ENCODE measurements at places on chromosomes 5 and 9.

DNA sequence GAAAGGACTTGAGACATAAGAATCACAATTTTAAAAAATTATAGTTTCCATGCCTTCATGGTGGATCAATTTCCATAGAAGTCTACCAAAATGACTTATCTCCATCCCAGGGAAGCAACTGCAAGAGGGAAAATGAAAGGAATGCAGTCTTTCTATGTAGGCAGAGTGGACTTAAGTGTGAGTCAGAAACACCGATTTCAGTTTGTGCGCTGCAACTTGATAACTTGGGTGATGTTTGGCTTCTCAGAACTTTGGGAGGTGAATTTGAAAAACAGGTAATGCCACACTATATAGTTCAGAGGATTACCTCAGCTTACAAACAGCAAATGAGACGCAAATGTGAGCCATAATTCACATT, 708 bp upstream of the CSNK1G3 start:
- no peak for DNase-seq

DNA sequence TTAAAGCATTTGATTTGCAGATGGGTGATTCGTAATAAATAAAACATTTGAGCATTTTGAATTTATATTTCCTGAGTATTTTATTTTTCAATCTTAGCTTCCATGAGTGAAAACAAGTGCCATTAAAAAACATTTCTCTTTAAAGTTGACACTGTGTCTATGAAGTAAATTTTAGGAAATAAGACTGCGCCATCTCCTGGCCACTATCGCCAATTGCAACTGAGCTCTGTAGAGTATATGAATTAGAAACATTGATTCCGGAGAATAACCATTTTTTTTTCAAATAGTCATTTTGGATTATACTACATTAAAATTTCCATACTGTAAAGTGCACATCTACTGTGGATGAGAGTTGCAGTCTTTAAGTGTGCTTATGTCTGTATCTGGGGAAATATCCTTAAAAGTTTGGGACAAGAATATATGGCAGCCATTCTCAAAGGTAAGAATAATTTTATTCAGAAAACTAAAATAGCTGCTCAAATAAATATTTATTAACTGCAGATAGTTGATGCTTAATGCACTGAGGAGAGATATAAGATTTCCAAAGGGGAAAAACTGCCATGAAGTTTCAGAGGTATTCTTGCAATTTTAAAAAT, 5.9 kb downstream of the DMRTA1 start:
- DNase-seq = peak; percentile 25

- no peak for DNase-seq
Measured at GRCh38 chr9:112892981-112893380, 2.3 kb upstream of the SLC46A2 start.

DNA sequence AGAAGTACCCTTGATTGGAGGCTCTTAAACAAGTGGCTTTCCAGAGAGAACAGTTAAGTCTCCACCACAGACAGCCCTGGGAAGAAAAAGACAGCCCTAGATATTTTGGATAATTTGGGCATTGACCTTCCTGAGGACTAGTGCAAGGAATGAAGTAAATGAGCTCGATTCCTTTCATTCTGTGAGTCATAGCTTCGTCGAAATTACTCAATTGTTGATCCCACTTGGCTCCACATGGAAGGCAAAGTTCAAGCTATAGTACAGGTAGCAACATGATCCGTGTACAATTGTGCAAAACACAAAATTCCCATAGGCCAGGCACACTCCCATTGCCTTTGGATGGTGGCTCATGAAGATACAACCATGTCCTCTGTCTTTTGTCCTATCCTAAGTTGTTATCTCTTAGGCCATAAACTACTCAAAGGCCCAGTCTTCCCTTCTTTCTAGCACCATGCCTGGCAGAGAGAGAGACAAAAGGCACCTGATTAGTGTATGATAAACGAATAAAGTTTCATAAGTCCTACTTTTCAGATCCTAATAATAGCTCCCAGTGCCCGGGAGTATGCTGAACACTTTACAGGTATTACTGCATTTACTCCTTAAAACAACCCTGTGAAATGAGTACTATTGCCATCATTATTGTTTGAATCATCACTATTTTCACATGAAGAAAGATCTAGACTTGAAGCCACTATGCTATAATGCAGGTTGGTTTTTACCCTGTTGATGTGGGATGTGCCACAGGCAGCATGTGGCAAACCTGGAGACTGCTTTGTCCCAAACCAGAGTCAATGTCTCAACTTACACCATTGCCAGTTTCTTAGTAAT, 116.7 kb upstream of the RANBP3L start:
- DNase-seq = no peak

- no peak for DNase-seq
Measured at GRCh38 chr9:83183621-83184020, 120.7 kb upstream of the RASEF start.

GRCh38 chr5:6837519-6838110, 124.4 kb downstream of the TENT4A start:
- DNase-seq = no peak

DNA sequence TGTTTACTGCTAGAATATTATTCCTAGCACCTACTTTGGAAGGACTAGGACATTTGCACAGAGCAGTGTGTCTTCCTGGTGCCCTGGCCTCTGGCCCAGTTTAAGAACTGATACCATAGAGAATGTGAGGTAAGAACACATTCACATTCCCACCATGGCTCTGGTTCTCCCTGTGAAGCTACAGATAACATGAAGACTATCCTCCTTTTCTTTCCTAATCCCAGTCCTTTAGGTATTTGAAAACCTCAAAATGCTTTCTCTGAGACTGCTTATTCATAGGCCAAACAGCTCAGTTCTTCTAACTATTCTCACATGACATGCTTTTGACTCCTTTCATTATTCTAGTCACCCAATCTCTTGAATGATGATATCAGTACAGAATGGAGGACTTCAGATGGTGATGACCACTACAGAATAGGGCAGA, 11.9 kb downstream of the FAM219A start:
- DNase-seq = no peak

- DNase-seq = peak; percentile 10
Measured at GRCh38 chr5:15013654-15014463, 142.3 kb upstream of the ANKH start.

DNA sequence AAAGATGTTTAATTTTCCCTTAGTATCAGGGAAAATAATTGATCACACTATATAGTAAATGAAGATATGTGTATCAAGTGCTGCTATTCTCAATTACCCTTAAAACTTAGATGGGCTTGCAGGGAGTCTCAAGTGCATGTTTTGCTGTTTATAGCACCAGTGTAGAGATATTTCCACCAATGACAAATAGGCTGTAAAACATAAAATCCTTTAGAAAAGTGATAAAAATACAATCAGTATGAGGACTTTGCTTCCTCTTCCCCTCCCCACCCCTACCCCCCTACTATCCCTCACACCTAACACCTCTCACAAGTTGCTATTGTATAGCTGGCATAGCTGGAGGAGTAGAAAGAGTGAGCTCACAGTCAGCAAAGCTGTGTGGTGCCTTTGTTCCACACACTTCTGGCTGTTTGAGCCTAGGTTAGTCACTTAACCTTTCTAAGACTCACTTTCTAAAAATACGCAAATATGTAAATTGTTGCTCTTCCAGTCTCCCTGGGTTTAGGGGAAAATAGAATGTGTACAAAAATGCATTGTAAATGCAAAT, 93.1 kb downstream of the PDE4D start:
- no peak for DNase-seq

- no peak for DNase-seq
Measured at GRCh38 chr5:163165277-163165676, 272.1 kb upstream of the CCNG1 start.

GRCh38 chr9:87147839-87148238, 200.5 kb upstream of the GAS1 start:
- no peak for DNase-seq

DNA sequence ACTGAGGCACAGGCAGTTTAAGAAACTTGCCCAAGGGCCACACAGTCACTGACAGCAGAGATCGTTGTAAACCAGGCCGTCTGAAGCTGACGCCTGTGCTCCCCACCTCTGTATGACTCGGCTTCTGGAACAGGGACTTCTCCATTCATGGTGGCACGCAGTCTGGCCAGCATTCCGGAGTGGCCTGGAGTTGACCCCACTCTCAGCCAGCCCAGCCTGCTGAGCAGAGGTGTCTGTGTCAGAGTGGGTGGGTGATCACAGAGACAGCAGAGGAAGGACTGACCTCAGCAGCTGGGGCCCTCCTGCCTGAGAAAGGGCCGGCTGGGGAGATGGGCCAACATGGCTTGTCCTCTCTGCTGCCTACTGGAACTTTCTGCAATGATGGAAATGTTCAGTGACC, 12.6 kb downstream of the LRSAM1 start:
- no peak for DNase-seq

GRCh38 chr9:110869931-110870330, 168.3 kb downstream of the LPAR1 start:
- no peak for DNase-seq

- DNase-seq = no peak
Measured at GRCh38 chr9:97315550-97315949, 8.1 kb downstream of the CCDC180 start.

- DNase-seq = no peak
Measured at GRCh38 chr9:69396759-69397158, 71.7 kb downstream of the ENTREP1 start.

DNA sequence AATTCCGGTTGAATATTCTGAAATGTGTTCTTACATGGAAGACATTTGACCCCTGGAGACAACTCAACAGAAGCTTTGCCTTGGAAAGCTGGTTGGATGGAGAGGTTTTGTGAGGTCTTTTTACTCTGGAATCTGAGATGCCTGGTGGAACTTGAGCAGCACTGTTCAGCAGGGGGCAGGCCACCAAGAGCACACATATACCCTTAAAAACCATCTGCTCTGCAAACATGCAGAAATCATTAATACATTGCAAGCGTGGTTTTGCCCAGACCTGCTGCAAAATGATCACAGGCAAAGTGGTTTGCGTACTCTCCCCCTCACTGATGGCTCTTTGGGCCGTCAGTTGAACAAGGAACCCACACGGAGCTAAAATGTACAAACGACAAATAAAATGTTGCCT, 32.8 kb upstream of the DAP start:
- DNase-seq = no peak

- DNase-seq = no peak
Measured at GRCh38 chr5:115772731-115773475, 43.6 kb downstream of the CDO1 start.

GRCh38 chr9:125556046-125556721, 150.8 kb downstream of the MAPKAP1 start:
- no peak for DNase-seq

- no peak for DNase-seq
Measured at GRCh38 chr5:144206141-144206540, 35.5 kb downstream of the KCTD16 start.

GRCh38 chr9:130024597-130024994, 18.4 kb downstream of the FNBP1 start:
- no peak for DNase-seq

GRCh38 chr5:446883-447263, 3.9 kb downstream of the EXOC3 start:
- DNase-seq = peak; percentile 29

DNA sequence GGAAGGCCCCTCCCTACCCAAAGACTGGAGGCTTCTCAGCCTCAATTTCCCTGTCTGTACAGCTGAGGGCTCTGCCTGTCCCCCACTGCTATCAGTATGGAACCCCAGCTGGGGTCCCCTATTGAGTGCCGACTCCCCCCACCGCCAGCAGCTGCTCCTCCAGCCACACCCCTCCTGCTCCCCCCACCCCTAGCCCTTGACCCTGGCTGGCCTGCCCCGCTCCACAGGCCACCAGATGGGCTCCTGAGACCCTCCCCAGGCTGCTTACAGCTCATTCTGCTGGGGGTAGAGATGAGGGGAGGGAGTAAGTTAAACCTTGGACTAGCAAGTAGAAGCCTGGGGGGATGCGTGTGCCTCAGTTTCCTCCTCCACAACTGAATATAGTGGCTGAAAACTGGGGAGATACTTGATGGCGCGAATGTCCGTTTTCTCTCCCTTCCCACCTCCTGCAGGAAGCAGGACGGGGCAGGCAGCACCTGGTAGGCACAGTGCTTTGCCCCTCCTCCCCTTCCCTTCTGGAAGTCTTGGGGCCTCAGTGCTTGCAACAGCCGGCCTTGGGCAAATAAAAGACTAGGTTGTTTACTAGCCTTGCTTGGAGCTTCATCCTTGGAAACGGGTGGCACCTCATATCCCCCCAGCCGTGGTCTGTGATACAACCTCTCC, 19.1 kb downstream of the URM1 start:
- DNase-seq = no peak

DNA sequence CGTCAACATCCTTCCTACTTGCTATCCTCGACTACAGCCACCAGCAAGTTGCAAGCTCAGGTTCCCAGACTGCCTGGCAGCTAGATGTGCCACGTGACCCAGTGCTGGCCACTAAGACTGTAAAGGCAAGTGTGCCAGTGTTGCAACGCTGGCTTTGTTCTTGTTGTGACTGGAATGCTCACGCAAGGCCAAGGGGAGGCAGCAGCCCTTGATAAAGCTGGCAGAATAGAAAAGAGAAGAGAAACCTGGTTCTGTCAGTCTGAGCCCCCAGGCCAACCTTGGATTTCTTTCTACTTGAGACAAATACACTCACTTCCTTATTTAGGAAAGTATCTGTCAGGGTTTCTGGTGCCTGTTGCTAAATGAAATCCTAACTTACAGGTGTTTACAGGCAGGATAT, 113.0 kb downstream of the KLHL3 start:
- no peak for DNase-seq

GRCh38 chr5:115594128-115595047, 7.9 kb downstream of the TICAM2 start:
- no peak for DNase-seq

DNA sequence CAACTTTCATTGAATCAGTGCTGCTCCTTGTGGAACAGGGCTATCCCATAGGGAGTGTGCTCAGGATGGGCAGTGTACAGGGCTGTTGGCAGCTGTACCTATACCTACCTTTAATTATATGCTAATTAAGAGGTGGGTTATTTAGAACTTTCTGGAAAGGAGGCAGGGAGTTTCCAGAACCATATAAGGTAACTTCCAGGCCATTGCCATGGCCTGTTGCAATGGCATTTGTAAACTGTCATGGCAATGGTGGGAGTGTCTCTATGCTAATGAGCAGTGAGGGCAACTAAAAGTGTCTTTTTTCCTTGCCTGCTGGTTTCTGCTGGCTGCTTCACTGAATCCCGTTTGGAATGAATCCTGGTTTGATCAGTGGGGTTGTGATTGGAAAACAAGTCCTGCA, 2.3 kb upstream of the ARHGAP26 start:
- no peak for DNase-seq

DNA sequence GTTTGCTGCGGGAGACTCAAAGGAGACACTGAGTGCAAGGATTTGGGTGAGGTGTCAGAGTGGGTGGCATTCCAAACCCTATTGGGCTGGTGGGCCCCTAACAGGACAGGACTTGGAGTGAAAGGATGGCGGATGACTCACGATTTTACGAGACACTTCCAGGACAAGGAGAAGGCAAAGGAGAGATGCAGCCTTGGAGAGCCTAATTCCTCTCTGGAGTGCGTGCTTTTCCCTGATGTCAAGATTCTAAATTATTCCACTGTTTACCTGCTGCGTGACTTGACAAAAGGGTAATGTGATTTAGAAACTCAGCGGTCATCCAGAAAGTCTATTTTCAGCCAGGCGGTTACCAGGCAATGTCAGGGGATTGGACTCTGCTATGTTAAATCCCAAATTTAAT, 41.6 kb upstream of the CD180 start:
- DNase-seq = no peak

- no peak for DNase-seq
Measured at GRCh38 chr5:138514021-138514420, 29.0 kb downstream of the ETF1 start.
